ENCODE measurements at places on chromosomes 1 and 21. TPM values are rescaled to one million over a fixed set of nuclear protein-coding genes. Genes with fewer than 3 reads are reported as not detected.

DNA sequence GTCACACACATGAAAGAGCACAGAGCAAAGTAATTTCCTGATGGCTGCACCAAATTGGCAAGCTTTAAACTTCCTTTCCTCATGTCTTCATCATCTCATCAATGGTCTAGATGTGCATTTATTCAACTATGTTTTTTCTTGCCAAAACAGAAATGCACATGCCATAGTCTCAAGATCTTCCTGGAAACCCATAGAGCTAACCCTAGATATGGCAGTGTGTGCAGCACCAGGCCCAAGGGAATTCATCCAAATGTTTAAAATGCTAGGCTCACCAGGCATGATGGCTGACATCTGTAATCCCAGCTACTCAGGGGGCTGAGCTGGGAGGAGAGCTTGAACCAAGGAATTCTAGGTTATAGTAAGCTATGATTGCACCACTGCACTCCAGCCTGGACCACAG is 31.2 kb upstream of the PALMD start:
- DNase-seq, result no peak

DNA sequence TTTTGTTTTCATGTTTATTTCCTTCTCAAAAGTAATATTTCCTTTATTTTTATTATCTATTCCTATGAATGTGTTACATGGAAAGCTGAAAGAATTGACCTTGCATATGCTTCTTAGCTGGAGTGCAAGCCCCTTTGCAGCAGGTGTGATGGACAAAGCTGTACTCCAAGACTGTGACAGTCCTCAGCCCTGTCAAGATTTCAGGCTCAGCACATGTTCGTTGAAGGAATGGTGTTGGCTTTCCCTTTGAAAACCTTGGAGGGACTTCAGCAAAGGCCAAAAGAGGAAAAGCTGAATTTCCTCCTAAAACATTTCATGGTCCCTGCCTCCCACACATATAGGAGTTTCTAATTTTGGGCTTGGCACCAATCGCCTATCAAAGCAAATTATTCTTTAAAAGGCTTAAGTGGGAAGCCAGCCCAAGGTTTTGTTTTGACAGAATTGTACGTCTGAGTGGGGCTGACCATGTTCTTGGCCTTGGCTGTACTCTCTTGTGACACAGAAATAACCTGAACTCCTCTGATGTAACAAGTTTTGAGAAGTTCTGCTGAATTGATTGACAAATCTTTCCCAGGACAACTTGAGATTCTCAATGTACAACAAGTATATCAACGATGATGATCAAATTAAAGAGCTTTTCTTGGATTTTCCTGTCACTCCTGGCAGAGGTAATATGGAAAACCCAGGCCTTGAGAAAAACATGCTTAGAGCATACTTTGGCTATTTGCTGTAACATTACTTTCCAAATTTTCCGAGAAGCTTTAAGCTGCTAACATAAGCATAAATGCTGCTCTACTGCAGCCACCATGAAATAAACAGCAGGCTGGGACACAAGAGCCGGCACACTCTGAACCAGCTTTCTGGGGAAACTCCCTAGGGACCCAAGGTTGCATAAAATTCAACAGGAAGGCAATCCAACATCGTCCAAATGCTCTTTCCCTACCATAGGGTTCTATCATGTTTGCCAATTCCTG is 135.7 kb upstream of the ZNF648 start:
- DNase-seq, result peak; percentile 38

- no peak for DNase-seq
These were observed 553.8 kb upstream of the CAMK1G start for GRCh38 chr1:209029737-209030136.

- no peak for DNase-seq
These were observed 16.8 kb downstream of the IFFO2 start for GRCh38 chr1:18939398-18940302.

Gene C1orf226
- total RNA-seq, result 7.3 TPM

Gene BARHL2
- not detected for total RNA-seq

Measured in cardiac muscle cell (in vitro differentiated cells and primary cell).